Activated naive CD4-positive, alpha-beta T cell treated with anti-CD3 and anti-CD28 coated beads, Interleukin-2, amount 50 U/mL, for 72 hours (primary cell): ENCODE measurements at places on chromosomes 6 and 20. TPM values are rescaled to one million over a fixed set of nuclear protein-coding genes. Genes with fewer than 3 reads are reported as not detected.

CCM2L gene
- total RNA-seq = not detected

ZBTB22 gene
- 12.2 TPM for total RNA-seq

BTNL2 gene
- total RNA-seq = not detected

ALDH8A1 gene
- 3.5 TPM for total RNA-seq

HTR1E gene
- total RNA-seq = not detected

PCK1 gene
- total RNA-seq = not detected

TNF gene
- total RNA-seq = 250 TPM

PNLDC1 gene
- total RNA-seq = 0.35 TPM

PLCB1 gene
- 0.56 TPM for total RNA-seq

KHDC1 gene
- 2.3 TPM for total RNA-seq

SEMG1 gene
- total RNA-seq = not detected

TBXT gene
- total RNA-seq = not detected

PLEKHG1 gene
- total RNA-seq = 3.0 TPM

PTPRK gene
- total RNA-seq = 5.1 TPM

LRP11 gene
- total RNA-seq = 4.1 TPM

MPIG6B gene
- not detected for total RNA-seq

ZNF391 gene
- 6.1 TPM for total RNA-seq

PTCRA gene
- total RNA-seq = not detected
